ENCODE measurements at places on chromosomes 2 and 18.

GRCh38 chr18:50709193-50709592 lies 110.6 kb downstream of the MRO start:
- DNase-seq: no peak

DNA sequence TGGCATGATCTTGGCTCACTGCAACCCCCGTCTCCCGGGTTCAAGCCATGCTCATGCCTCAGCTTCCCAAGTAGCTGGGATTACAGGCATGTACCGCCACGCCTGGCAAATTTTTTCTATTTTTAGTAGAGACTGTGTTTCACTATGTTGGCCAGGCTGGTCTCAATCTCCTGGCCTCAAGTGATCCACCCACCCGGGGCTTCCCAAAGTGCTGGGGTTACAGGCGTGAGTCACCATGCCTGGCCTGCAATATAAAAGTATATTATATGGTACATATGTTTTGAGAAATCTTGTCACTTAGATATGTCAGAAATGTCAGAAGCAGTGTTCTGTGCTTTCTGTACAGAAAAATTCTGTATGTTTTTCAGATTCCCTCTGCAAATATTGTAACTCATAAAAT lies 19.2 kb upstream of the XPO1 start:
- DNase-seq: no peak

GRCh38 chr2:45134726-45135125 lies 125.5 kb upstream of the SIX2 start:
- DNase-seq: no peak

GRCh38 chr2:209533391-209533790 lies 109.5 kb downstream of the MAP2 start:
- no peak for DNase-seq

GRCh38 chr2:150469706-150470274 lies 17.7 kb downstream of the RND3 start:
- DNase-seq: no peak

DNA sequence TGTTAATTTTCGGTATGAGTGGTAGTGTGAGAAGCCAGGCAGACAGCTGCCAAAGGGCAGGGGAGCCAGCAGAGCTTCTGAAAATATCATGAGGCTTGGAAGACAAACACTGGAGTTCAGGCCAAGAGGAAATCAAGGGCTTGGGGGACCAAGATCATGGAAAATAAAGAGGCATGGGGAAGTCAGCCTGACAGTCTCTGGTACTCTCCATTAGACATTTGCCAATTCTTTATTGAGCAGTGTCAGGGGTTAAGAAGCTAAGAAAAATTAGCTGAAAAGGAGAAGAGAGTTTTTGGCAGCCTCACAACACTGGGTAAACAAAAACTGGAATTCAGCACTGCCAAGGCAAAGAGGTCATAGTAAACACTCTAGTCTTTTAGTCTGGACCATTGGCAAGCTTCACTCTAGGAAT lies 612.7 kb downstream of the EPHA4 start:
- no peak for DNase-seq

DNA sequence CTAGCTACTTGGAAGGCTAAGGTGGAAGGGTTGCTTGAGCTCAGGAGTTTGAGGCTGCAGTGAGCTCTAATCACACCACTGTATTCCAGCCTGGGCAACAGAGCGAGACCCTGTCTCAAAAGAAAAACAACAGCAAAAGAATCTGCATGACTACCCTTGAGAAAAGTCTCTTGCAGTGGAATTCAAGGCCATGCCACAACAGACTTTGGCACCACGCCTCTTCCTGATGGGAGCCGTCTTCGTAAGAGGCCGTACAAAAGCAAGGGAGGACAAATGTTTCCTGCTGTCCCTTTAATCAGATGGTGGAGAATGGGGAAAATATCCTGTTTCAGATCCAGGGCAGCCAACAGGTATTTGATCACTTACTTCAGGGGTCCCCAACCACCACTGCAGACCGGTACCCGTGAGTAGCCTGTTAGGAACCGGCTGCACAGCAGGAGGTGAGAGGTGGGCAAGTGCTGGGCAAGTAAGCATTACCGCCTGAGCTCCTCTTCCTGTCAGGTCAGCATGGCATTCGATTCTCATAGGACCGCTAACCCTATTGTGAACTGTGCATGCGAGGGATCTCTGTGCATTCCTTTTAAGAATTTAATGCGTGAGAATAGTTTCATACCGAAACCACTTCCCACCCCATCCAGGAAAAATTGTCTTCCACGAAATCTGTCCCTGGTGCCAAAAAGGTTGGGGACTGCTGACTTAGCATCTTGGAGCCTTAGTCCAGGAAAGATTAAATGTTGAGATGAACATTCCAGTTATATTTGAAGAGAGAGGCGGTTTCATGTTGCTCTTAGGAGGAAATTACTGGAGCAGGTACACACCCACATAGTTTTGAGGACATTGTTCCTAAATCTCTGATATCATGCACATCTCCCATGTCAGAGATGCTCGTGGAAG lies 94.4 kb upstream of the XPO1 start:
- DNase-seq: no peak

GRCh38 chr2:160911258-160911657 lies 249.0 kb upstream of the TANK start:
- no peak for DNase-seq

- DNase-seq: no peak
These were observed 102.2 kb downstream of the CAPN13 start for GRCh38 chr2:30705056-30705455.

GRCh38 chr2:42828487-42829425 lies 36.4 kb upstream of the HAAO start:
- DNase-seq: peak; percentile 73

DNA sequence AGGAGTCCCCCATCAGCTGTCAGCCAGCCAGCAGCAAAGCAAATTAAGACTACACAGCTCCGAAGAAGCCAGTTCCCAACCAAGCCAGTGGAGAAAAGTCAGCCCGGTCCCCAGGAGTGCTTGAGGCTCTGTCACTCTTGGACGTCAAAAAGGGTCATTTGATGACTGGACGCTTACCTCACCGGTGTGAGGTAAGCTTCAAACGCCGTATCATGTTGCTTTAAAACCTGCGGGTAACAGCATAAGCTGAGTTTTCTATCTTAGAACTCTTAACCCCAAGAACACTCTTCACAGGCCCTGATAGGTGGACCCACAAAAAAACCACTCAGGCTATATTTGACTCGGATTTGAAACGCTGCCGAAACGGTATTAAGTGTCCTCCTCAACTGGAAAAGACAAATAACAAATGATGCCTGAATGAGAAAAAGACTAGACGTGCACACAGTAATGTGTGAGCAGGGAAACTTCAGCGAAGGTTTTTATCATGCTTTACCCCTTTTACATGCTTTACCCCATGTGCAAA lies 682 bp upstream of the LNPK start:
- DNase-seq: no peak

- no peak for DNase-seq
These were observed 188.4 kb upstream of the GYPC start for GRCh38 chr2:126467367-126468054.

GRCh38 chr2:45700407-45701013 lies 49.0 kb downstream of the PRKCE start:
- no peak for DNase-seq

Measured in iPS DF 6.9 (cell line).